ENCODE measurements at places on chromosomes 16 and 17.

- DNase-seq = no peak
Observed at GRCh38 chr16:85759631-85760419, 8.9 kb upstream of the C16orf74 start.

DNA sequence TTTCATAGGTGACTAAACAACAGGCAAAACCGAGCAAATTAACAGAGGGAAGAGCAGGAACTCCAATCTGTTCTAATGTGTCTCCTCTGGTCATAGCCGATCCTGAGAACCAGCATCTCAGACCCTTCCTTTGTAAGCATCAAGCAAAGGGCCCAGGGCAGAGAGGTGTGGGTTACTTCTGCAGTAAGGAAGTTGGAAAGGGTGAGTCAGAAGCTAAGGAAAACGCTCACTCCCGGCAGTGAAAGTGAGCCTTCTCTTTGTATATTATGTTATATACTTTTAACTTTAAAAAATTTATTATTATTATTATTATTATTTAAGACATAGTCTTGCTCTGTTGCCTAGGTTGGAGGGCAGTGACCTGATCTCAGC is 77.7 kb downstream of the MRM3 start:
- no peak for DNase-seq

- DNase-seq = no peak
Observed at GRCh38 chr17:71760062-71760720, 360.6 kb upstream of the SOX9 start.

- DNase-seq = no peak
Observed at GRCh38 chr17:55540414-55541091, 29.3 kb upstream of the SMIM36 start.

GRCh38 chr17:45702666-45703266 is 81.4 kb upstream of the CRHR1 start:
- DNase-seq = no peak

DNA sequence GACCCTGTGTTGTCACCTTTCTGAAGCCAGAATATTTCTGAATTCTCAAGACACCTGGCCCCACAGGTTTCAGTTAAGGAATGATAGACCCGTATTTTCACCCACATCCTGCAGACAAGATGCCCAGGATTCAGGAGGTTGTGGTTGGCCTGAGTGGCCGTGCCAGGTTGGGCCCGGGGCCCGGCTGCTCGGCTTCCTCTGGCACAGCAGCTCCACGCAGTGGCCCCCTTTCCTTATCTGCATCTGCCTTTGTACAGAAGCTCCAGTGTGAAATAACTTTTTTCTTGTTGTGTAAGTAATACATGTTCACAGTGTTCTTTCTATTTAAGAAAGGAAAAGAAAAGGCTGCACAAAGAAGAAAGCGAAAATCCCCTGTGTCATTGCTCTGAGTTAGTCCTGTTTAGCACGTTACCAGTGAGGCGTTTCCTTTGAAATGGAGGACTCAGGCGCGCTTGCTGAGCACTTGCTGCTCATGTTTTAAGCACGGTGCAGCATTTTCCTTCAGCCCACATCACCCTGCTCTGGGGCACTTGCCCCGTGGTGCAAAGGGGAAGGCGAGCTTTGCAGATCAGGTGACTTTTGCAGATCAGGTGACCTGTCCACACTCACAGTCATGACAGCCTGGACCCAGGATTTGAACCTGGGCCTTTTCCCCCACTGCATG is 12.8 kb downstream of the ZC3H18 start:
- no peak for DNase-seq

DNA sequence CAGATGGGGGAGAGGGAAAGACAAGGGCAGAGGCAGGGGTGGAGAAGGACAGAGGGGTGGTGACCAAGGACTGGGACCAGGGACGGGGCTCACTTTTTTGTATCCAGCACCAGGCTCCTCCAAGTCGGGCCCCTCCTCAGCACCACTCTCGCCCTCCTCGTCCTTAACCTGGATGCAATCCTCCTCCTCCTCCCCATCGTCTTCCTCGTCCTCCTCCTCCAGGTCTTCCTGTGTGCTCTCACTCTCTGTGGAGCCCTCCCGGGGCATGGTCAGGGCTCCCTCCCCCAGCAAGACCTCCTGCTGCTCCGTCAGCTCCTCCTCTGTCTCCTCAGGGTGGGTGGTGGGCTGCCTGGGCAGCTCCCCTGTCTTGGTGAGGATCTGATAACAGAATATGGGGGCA is 16.8 kb downstream of the G6PC3 start:
- no peak for DNase-seq

DNA sequence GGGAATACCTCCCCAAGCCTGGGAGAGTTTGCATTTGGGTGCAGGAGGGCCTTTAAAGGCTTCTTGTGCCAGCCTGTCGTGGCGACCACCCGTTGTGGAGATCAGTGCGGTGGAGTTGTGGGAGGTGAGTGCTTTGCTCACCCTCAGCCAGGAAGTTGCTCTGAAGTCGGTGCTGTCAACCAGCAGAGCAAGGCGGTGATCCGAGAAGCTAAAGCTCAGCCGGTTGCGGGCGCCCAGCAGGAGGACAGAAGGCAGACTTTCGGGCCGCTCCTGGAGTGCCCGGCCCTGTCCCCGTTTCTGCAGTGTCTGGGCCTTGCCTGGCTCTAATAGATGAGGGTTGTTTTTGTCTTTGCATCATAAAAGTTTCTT is 1.4 kb downstream of the UBE2I start:
- DNase-seq = no peak

DNA sequence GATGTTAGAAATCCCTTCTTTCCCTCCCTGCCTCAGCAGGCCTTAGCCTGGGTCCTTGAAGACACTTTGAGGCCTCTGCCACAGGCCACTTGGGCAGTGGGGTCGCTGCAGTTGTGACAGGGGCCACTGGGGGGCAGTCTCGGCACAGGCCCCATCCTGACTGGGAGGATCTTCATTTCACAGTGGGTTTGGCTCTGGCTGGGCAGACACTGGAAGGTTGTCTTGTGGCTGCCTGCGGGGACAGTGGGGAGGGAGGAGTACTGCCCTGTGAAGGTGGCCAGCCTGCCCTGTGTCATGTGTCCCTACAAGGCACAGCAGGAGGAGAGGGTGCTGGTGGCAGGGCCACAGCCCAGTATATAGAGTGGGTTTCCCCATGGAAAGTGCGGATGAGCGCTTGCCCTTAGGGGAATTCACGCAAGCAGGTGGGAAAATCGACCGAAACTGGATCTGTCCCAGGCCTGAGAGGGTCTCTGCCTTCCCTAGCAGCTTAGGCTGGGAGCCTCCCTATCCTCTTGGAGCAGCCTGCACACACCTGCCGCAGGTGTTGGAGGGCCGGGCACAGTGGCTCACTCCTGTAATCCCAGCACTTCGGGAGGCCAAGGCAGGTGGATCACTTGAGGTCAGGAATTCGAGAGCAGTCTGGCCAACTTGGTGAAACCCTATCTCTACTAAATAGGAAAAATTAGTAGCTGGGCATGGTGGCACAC is 28.8 kb downstream of the GINS2 start:
- DNase-seq = peak; percentile 48

DNA sequence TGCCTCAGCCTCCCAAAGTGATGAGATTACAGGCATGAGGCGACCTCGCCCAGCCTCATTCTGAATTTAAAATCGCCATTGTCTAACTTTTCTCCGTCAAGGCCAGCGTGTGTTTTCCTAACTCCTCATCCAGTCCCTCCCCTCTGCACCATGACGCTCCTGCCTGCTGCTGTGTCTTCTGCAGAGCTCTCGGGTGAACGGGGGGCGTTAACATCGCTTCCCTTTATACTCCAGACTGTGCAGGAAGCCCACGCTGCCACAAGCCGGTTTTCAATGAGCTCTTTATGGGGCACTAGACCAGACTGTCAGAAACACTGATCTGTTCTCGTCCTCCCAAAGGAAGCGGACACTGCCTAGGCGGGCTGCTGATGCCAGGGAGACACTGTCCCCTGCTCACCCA is 13.2 kb downstream of the AANAT start:
- no peak for DNase-seq

GRCh38 chr16:11744075-11744470 is 1.4 kb upstream of the TXNDC11 start:
- DNase-seq = no peak

GRCh38 chr17:44911133-44912001 is 3.9 kb downstream of the GFAP start:
- no peak for DNase-seq

DNA sequence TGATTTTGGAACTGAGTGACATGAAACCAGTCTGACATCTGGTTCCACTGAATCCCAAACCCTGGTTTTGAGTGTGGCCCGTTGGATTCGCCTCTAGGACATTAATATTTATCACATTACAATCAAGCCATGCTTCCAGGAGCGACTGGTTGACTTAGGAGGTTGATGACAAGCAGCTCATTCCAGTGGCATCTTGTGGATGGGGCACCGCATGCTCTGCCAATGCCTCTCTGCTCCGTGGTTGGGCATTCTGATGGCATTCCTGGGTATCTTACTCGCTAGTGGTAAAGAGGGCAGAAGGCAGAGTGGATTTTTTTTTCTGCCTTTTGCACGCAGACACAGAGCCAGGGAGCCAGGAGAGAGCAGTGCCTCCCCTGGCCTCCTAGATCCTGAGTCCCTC is 31.4 kb downstream of the CACNG4 start:
- no peak for DNase-seq

GRCh38 chr17:17730250-17730935 is 49.1 kb downstream of the RAI1 start:
- DNase-seq = no peak

GRCh38 chr17:42027961-42028790 is 8.3 kb downstream of the NKIRAS2 start:
- no peak for DNase-seq

DNA sequence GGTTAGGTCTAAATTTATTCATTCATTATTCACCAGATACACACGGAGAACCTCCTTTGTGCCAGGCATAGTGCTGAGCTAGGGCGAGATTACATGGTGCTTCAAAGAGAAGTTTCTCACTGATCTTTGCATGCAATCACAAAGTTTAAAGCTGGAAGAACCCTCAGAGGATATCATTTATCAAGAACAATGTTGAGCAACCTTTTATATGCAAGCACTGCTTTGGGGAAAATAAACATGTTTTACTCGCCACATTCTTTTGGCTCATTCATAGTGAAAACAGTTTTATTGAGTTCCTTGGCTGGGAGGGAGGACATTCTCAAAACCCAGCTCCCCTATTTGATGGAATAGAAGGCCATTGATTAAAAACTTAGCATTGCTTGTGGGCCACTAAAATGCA is 49.8 kb upstream of the XYLT1 start:
- DNase-seq = no peak

DNA sequence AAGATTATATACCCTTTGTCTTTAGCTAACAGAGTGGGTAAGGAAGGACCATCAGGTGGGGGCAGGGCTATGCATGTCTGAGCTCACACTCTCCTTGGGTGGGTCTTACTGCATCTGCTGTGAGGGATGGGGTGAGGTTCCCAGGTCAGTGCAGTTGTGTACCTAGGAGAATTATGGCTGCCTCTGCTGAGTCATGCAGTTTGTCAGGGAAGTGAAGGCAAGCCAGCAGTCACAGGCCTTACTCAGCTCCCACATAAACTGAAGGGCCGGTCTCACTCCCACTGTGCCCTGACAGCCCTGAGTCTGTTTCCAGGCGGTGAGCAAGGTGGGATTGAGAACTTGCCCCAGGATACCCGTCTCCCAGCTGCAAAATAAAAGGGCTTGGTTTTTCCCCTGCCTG is 328.6 kb downstream of the MAP2K6 start:
- DNase-seq = no peak

DNA sequence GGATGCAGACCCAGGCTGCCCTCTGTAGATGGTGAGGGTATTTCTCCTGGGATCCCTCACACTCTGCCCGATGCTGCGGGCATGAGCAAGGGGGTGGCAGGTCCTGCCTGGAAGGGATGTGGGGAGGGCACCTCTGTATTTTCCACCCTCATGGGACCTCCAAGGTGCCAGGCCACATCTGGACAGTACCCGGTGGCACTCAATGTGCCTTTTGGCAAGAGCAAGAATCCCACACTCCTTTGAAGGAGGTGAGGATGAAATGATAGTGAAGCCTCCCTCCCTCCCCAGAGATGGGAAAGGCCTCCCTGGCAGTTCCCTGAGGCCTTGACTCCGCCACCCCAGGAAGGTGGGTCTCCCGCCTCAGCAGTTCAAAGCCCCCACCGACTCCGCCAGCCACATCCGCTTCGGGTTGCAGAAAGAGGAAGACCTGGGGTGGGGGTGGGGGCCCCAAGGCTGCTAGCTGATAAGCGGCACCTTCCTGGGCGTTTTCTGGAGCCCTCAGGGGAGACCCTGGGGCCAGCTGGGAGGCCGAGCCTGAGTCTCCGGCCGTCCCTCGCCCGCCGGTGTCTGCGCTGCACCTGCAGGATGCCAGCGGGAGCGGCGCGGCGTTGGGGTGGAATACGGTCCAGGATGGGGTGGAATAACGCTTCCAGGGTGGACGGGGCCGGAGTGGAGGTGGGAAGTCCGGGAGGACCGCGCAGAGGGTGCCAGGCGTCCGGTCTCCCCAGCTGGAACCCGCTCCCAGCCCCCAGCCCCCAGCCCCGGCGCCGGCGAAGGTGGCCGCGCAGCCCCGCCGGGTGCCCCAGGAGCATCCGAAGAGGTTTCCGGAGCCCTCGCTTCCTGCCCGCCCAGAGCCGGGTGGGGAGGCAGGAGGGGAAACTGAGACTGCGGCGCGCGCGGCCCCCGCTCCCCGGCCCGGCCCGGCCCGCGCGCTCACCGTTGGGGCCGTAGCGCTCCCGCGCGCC is 718 bp downstream of the ATP2A3 start:
- DNase-seq = no peak

DNA sequence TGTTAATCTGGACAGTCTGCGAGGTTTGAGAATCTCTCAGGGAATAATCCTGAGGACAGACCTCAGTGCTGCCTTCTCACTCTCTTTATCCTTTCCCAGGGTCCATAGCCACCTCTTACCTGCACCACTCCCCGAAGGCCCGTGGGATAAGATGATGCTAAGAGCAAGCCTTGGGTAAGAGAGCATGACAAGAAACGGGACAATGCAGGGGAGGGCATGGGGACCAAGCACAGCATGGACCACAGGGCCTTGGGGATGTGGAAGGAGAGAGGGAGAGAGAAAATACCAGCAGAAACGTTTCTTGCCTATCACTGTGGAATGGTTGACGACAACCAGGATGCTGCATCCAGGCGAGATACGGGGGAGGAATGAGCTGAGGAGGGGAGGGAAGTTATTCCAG is 8.3 kb upstream of the SDR42E1 start:
- no peak for DNase-seq

DNA sequence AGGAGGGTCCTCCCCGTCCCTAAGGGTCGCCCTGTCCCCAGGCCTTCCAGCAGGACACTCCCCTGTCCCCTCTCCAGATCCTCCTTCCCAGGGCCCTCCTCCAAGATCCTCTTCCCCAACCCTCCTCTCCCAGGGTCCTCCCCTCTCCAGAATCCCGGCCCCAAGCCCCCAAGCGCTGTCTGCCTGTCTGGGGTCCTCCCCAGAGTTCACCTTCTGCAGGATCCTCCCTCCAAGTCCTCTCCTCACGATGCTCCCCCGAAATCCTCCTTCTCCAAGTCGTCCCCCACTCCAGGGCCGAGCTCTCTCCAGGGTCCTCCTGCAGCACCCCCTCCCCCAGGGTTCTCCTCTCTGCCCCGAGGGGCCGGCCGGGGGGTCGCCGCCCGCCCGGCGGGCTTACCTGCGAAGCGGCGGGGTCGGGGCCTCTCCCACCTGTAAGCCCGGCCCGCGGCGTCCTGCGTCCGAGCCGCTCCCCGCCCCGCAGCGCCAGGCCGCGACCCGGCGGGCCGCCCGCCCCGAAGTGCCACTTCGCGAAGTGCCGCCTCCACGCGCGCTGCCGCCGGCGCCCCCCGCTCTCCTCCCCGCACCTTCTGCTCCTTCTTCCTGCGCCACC is 678 bp upstream of the BAIAP2 start:
- no peak for DNase-seq

Data from NCI-H2107 (cell line).